ENCODE measurements at places on chromosomes 12 and 14.

DNA sequence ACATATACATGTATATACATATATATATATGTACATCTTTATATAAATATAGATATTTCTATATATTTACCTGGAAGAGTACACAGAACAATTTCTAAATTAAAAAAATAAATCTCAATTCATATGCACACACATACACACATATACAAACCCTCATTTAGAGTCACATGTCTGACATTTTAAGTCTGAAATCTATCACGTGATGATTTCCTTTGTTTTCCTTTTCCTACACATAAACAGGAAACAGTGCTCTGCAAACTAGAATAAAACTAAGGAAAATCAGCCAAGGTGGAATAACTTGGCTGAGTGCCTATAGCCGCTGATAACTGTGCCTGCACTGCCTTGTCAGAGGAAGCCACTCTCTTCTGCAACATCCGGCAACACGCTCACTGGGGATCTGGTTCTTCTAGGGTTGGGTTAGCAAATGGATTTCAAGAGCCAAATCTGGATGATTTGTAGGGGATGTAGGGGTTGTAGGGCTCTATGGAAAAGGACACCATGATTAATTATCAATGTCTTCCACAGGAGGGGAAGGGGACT, 480.7 kb downstream of the TMEM132D start:
- no peak for DNase-seq

GRCh38 chr12:122988612-122989212, 8.2 kb downstream of the ARL6IP4 start:
- DNase-seq = no peak

DNA sequence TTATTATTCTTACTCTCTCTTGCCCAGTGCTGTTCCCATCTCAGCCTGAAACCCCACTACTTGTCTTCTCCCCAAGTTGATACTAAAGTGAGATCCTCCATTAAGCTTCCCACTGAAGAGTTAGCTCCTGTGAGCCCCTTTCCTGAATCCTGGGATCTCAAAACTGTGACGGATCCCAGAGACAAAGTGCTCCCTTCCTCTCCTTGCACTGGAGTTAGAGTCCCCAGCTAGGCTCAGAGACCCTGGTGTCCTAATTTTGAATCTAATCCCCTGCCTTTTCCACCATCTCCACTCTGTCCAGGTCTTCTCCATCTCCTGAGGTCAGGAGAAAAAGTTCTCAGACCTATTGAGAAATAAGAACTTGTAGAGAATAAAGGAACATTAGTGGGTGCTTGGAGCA, 17.6 kb upstream of the TBX3 start:
- no peak for DNase-seq

DNA sequence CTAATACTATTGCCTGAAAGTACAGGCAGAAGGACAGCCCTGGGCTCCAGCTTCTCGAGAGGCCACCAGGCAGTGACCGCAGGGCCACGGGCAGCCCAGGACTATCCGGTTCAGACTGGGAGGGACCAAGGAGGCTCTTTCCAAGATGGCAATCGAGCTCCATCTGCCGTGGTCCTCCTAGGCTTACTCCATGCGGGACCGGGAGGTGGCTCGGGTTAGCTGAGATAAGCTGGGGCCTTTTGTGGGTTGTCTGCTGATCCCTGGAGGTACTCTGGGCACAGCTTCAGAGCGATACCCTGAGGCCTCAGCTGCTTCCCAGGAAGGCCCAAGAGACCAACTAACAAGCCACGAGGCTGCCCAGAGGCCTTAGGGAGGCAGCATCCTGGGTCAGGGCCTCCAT, 33.1 kb downstream of the SNRNP35 start:
- DNase-seq = no peak

- DNase-seq = no peak
Observed at GRCh38 chr12:67807814-67808213, 159.3 kb downstream of the DYRK2 start.

- no peak for DNase-seq
Observed at GRCh38 chr12:18643681-18644080, 94.1 kb downstream of the PLCZ1 start.

- no peak for DNase-seq
Observed at GRCh38 chr12:68487721-68488309, 122.9 kb upstream of the RAP1B start.

GRCh38 chr12:94870511-94870910, 133.0 kb downstream of the NDUFA12 start:
- DNase-seq = no peak

DNA sequence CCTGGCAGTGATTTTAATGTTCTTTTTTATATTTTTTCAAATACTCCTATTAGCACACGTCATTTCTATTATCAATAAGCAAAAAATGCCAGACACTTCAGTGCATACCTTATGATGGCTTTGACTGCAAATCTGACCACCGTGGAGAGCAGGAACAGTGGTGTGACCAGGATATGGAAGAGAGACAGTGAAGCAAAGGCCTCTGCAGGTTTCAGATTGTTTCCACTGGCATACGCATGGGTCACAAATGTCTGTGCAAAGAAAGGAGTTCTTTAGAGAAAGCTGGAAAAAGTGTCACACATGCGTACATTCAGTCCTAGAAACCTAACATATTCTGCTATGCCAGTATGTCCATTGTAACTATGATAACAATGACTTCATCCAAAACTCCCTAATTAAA, 47.3 kb downstream of the ABCC9 start:
- no peak for DNase-seq

DNA sequence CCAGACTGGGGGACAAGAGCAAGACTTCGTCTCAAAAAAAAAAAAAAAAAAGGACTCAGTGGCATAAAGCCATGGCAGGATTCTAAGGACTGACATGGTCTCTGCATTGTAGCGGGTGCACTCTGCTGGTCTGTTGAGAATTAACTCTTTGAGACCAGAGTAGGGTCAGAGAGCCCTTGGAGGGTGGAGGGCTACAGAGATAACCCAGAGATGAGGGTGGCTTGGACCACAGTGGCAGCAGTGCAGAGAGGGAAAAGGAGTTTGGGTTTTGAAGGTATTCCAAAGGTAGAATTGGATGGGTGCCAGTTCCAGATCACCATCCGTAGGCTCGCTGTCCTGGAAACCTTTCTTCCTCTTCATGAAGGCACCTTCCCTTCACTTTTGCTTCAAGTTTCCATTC, 14.3 kb upstream of the DYNC1H1 start:
- DNase-seq = no peak

DNA sequence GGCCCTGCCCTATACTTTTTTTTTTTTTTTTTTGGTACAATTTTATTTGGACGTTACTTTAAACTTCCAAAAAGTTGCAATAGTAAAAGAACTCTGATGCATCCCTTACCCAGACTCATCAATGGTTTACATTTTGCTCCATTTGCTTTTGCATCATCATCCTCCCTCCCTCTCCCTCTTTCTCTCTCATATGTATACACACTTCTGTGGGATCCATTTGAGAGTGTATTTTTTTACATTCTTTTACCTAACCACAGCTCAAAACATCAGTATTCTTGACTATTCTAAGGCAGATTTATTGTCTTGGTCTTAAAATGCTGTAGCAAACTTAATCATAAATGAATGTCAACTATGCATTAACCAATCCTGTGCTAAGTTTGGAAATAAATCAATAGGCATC, 111.6 kb downstream of the PRICKLE1 start:
- no peak for DNase-seq

- no peak for DNase-seq
Observed at GRCh38 chr12:264269-264668, 1.6 kb upstream of the SLC6A13 start.

GRCh38 chr12:59119676-59120075, 199.4 kb upstream of the LRIG3 start:
- DNase-seq = no peak

- DNase-seq = no peak
Observed at GRCh38 chr12:3535431-3535841, 44.4 kb downstream of the PRMT8 start.

DNA sequence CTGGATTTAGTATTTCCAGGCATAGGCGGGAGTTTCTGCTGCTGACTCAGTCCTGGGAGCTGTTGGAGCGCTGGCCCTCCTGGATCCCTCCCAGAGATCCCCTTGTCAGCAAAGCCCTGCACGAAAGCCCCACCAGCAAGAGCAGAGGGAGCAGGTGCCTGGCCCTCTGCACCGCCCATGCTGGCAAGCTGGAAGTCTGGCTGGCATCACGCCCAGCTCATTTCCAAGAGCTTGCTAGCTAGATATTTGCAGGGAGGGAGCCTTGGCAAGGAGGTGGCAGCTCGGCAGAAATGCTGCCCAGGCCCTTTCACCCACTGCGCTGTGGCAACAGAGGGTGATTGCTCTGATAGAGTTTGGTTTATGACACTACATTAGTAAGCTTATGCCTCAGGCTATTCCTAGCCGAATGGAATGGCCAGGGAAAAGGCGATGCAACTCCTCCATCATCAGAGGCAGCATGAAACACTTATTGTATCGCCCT, 193.9 kb downstream of the EMP1 start:
- DNase-seq = no peak

- no peak for DNase-seq
Observed at GRCh38 chr12:121468499-121468801, 68.5 kb downstream of the RNF34 start.

GRCh38 chr14:97838986-97839385, 1041.8 kb downstream of the VRK1 start:
- DNase-seq = no peak

- DNase-seq = no peak
Observed at GRCh38 chr12:113393749-113394148, 9.9 kb downstream of the SDS start.

GRCh38 chr14:67358924-67359774, 455 bp downstream of the ATP6V1D start:
- no peak for DNase-seq

- DNase-seq = no peak
Observed at GRCh38 chr12:33988913-33989312, 33.4 kb upstream of the ALG10 start.

Data from stimulated activated CD8-positive, alpha-beta memory T cell treated with anti-CD3 and anti-CD28 coated beads, Interleukin-4, amount 100 ng/mL, for 4 hours (primary cell).